ENCODE measurements at places on chromosomes 6 and 20. TPM values are rescaled to one million over a fixed set of nuclear protein-coding genes. Genes with fewer than 3 reads are reported as not detected.

The EIF2S2 gene
- total RNA-seq = 154 TPM

The C6orf132 gene
- total RNA-seq = 0.21 TPM

The CCN2 gene
- not detected for total RNA-seq

The SMLR1 gene
- total RNA-seq = not detected

The MOXD1 gene
- total RNA-seq = 0.08 TPM

The MAS1 gene
- not detected for total RNA-seq

The KIF6 gene
- 0.17 TPM for total RNA-seq

Measured in activated CD8-positive, alpha-beta memory T cell treated with anti-CD3 and anti-CD28 coated beads for 36 hours (primary cell).